ENCODE measurements at places on chromosomes 3 and 15.
A peak's percentile ranks its signal among the peaks of the same experiment; 100 is the strongest.

- no peak for DNase-seq
Observed at GRCh38 chr3:157589211-157589610, 86.0 kb upstream of the VEPH1 start.

DNA sequence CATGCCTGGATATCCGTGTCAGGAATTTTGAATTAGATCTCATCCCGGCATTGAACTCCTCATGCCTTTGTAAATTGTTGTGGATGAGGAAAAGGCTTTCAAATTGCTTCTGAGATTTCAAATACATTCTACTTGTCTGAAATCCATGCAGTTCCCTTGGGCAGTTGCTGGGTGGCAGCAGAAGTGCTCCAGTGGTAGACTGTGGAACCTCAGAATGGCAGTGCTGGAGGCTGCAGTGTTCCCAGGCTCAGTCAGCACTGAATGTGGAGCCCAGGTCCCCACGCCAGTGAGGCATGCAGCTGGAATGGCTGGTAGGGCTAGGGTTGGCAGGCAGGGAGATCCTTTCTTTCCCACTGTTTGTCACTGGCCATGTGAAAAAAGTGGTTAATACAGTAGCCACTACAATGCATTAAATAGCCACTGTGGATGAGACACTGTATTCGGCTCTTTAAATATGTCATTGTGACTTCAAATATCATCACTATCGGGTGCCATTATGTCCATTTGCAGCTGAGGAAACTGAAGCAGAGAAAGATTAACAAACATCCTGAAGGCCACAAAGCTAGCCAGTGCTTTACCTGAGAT lies 98.6 kb downstream of the TPRG1 start:
- peak; percentile 98 for DNase-seq

DNA sequence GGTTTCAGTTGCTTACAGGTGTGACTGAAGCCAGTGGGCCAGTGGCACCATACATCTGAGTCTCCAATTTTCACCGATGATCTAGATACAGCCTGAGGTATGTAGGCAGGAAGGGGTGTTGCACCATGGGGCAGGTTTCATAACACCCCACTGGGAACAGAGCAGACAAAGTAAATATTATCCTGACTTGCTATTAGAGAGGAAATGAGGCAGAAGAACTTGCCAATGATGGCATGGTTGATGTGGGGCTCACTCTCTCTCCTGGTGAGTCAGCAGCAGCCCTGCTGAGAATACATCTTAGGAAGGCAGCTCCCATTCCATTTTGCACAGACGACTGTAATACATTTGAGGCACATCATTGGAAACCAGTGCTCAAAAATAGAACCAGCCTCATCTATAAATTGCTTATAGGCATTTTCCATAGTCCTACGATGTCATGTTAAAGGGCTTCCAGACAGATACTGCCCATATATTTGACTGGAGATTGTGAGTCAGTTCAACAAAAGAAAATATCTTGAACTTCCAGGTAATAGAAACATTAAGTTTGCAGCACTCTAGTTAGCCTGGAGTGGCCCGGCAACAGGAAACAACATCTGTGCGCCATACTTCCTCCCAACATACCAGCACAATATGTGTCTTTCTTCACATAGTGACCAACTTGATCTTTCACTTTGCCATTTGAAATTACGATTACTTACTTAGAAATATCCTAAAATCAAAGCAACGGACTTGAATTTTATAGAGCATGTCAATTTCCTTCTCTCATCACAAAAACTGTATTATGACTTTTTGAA lies 175.5 kb downstream of the NECTIN3 start:
- peak; percentile 33 for DNase-seq

- DNase-seq = no peak
Observed at GRCh38 chr3:64932666-64933342, 245.0 kb upstream of the ADAMTS9 start.

DNA sequence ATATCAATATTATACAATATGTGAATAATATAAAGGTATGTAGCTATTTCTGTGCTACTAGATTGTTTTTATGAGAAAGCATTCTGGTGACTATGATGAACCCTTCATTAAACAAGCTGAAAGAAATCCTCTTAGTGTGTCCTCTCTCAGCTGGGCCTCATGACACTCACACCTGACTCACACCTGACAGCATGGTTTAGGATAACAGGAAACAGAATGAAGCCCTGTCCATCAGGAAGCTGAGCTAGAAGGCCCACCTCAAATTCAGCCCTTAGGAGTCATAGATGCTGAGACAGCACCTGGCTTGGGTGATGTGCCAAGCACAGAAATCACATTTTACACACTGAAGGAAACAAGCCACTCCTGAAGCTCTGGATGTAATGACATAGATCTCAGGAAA lies 30.8 kb downstream of the CHCHD4 start:
- DNase-seq = no peak

DNA sequence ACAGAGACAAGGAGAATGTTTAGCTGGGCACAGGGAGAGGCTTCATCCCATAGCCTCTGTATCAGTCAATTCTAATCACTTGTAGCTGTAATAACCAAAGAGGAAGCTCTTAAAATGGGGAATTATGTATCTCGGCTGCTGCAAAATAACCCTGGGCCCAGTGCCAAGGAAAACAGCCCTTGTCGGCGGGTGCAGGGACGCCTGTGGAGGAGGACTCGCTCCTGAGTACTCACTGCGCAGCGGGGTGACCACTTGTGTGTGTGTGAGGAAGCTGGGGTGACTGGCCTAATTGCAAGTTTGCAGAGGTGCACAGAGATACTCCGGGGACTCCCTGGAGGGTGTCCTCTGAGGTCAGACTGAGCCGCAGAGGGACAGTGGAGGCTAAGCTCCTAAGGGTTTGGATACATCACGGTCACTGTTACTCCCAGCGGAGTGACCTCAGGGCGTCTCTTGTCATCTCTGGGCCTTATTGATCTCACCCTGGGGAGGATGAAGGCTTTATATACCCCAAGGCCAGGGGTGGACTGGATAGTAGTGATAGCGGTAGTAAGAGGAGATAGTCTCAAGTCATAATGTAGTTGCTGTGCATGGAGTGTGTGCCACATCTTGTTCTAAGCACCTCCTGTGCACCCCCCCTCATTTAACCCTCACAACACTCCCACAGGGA lies 37.2 kb downstream of the SLC6A6 start:
- peak; percentile 95 for DNase-seq

DNA sequence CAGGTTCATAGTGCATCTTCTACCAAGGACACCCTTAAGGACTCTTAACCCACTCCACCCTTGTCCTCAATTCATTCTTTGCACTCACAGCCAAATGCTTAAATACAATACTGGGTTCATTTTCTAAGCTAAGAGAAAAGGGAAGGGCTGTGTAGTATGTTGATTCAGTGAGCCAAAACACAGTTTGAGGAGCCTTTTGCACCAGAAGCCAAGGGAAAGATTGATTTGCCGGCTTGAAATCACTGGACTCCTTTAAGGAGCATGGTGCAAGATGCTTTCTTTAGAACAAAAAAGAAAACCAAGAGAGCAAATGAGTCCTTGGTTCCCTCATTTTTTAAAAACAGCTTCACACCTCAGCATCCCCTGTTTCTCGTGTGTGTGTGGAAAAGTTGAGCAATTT lies 47.8 kb downstream of the BOC start:
- DNase-seq = no peak

GRCh38 chr15:47157827-47158226 lies 559.5 kb upstream of the SEMA6D start:
- no peak for DNase-seq

DNA sequence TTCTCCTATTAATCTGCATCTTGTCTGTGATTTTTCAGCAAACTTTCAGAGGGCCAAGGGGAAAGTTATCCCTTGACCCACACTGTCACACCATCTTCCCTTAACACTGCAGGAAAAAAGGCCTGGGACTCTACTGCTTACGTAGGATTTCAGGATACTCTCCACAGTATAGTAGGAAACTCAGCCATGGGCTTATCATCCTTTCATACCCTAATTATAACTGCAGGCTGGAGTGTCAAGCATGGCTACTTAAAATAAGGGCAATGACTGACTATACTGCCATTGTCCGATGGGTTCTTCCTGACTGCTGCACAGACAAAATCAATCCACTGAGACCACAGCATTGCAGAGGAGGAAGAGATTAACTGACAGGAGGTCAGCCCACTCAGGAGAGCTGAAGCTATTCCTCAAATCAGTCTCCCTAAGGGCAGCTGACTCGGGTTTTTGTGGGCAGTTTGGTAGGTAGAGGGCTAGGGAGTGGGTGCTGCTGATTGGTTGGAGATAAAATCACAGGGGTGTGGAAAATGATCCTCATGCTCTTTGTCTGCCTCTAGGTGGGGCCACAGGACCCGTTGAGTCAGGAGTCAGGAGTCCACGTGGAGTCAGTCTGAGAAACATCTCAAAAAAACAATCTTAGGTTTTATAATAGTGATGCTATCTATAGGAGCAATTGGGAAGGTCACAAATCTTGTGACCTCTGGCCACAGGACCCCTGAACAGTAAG lies 118.2 kb upstream of the STRIT1 start:
- DNase-seq = no peak

GRCh38 chr3:6088433-6088832 lies 772.5 kb upstream of the GRM7 start:
- no peak for DNase-seq

DNA sequence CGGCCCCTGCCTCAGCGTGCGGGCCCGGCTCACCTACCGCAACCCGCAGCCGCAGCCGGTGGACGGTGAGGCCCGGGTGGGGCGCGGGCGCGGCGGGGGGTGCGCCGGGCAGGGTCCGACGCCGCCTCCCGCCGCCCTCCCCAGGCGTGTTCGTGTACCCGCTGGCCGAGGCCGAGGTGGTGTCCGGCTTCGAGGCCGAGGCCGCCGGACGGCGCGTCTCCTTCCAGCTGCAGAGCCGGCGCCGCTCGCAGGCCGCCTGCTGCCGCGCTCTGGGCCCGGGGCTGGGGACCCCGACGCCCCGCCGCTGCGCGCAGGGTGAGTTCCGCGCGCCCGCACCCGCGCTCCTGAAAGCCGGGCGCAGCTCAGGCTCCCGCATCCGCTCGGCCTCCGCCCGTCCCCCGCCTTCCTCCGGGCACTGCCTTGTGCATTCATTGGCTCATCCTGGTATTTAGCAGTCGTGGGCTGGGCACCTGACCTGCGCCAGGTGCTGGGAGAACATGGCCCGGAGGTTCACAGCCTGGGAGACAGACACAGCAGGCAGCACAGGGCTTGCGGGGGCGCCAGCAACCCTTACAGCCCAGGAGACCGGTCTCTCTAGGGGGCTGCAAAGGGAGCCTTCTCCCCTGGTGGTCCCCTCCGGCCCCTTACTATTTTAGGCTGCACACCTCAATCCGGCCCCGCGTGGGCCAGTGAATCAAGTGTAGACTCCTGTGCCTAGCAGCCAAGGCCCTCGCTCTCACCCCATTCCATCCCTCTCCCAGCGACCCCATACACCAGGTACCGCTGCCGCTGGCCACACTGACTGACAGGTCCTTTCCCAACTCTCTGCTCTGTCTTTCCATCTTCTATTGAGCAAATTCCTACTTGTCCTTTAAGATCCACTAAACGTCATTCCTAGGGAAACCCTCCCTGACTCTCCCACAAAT lies 1.5 kb downstream of the VWA5B2 start:
- peak; percentile 93 for DNase-seq

DNA sequence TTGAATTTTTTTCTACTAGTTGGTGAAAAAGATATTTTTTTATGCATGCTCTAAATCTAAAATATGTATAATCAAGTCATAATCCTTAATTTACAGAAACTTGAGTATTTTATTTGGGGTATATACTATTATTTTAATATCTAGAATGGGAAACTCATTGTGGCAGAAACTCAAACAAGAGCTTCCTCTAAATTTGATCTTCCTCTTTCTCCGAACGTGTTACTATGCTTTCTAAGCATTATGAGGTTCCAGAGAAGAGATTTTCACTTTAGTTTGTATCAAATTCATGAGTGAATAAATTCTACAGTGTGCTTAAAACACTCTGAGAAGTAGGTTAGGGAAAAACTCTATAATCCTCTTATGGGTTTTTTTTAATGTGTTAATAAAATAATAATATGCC lies 173.1 kb downstream of the POTEB3 start:
- no peak for DNase-seq

- no peak for DNase-seq
Observed at GRCh38 chr15:29799859-29800258, 22.4 kb downstream of the TJP1 start.

DNA sequence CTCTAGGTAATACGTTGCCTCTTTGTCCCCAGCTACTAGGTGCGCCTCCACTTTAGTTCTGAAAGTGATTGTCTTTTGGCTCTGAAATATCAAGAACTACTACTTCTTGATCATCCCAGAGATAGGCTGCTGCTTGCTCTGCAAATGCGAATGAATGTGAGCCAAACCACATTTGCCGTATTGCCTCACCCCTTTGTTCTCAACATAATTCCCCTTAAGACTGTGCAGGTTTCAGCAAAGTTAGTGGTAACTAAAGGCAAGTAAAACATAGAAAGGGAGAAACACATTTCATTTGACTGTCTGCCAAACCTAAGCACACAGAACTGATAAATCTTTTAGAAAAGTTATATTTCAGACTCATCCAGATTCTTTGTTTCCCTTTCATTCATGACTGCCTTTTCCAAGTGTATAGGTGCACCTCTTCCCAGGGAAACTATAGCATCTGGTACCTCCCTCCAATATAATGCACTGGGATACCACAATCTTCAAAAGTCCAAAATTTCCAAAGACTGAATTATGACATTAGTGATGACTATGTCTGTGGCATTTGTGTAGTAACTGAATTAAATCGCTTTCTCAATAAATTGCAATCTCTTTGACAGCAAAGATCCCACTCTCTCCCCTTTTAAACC lies 720.6 kb upstream of the CBLB start:
- no peak for DNase-seq

DNA sequence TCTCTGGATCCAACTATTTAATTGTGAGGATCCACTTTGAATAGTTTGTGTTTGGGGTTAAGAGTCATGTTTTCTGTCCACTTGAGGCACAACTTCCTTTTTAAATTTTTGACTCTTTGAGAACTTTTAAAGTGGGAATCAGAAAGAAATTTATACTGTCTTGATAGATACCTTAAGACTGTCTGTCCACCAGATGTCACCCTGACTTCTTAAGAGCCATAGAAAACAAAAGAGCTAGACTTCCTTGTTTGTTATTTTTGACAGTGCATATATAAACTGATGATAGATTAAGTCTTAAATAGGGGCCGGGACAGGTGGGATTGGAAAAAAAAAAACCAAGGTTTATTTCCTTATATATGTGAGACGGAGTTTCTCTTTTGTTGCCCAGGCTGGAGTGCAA lies 52.1 kb upstream of the WDR72 start:
- DNase-seq = no peak

- DNase-seq = peak; percentile 41
Observed at GRCh38 chr3:46538803-46539442, 27.2 kb downstream of the LRRC2 start.

- no peak for DNase-seq
Observed at GRCh38 chr3:37200141-37200540, 25.8 kb upstream of the LRRFIP2 start.

GRCh38 chr15:76334438-76335306 lies 1.9 kb upstream of the ISL2 start:
- no peak for DNase-seq

Measured in NCI-H146 (cell line).